ENCODE measurements at places on chromosomes 11 and 22.

DNA sequence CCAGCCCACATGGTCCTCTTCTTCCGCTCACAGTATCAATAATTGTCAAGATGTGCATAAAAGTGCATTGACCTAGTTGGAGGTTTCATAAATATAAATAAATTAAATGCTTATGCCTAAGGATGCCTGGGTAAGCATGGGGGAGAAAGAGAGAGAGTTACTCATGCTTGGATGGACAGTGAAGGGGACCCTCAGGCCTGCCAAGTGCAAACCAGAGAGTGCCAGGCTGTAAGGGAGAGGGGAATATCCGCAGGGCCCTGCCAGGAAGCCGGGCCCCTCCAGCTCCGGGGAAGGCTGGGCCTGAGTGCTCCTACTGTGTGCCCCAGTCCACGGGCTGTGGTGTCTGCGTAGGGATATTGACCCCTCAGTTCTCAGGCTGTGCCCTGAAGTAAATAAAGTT lies 214.6 kb downstream of the DSCAML1 start:
- no peak for DNase-seq

DNA sequence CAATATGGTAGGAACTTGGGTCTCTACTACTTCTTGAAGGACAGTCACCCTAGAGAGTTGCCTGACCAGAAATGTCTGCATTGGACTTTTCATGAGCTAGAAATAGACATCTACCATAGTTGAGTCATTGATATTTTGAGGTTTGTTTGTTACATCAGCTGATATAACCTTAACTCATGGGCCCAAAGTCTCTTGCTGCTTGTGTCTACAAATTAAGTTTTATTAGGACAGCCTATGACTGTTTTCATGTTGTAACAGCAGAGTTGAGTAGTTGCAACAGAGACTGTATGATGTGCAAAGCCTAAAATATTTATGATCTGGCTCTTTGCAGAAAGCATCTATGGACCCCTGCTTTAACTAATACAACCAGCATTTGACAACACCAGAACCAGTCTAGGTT lies 155.3 kb downstream of the MIAT start:
- DNase-seq = no peak

DNA sequence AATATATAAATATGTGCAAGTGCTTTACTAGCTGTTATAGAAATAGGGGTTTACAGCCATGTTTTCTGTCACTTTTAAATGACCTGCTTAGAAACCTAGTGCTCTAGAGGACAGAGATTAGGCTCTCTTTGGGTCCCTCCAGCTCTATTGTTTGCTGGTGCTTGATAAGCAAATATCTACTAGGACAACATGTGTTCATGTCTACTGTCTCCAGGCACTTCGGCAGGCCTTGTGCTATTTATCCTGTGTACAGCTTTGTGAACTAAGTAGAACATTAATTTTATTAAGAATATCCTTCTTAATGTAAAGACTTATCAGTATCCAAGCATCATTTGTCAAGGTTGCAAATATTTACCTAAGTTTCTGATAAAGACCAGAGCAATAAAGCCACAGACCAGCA lies 11.9 kb upstream of the RASSF10 start:
- DNase-seq = no peak

- DNase-seq = no peak
Measured at GRCh38 chr11:57614234-57614772, 16.8 kb downstream of the SERPING1 start.

- no peak for DNase-seq
Measured at GRCh38 chr11:11843642-11844041, 1.9 kb downstream of the USP47 start.

- peak; percentile 49 for DNase-seq
Measured at GRCh38 chr11:18775492-18776292, 15.9 kb downstream of the PTPN5 start.

DNA sequence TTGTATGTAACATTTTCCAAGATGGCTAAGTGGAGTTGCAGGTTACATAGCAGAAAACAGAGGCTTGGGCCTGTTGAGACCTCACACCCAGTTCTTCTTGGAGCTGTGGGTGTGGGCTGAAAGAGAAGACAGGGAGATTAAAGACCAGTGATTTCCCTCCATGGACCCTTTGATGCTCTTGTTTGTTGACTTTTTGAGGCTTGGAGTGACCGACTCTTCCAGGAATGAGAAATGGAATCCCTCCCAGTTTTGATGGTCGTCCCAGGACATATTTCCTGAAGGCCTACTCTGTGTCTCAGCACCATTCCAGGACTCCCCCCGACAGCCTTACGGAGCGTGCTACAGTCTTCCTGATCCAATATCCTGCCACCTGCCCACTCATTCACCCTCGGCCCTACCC lies 96.9 kb downstream of the PTPRJ start:
- DNase-seq = no peak

GRCh38 chr11:29518389-29519174 lies 498.2 kb downstream of the KCNA4 start:
- no peak for DNase-seq

GRCh38 chr11:82790723-82791484 lies 57.2 kb upstream of the FAM181B start:
- DNase-seq = no peak

GRCh38 chr22:21755851-21756284 lies 20.3 kb upstream of the YPEL1 start:
- no peak for DNase-seq

- peak; percentile 76 for DNase-seq
Measured at GRCh38 chr11:59053387-59053786, 32.7 kb upstream of the GLYATL1B start.

- no peak for DNase-seq
Measured at GRCh38 chr22:32901925-32902324, 100.4 kb downstream of the TIMP3 start.

- DNase-seq = no peak
Measured at GRCh38 chr11:78651136-78651775, 76.6 kb upstream of the NARS2 start.

DNA sequence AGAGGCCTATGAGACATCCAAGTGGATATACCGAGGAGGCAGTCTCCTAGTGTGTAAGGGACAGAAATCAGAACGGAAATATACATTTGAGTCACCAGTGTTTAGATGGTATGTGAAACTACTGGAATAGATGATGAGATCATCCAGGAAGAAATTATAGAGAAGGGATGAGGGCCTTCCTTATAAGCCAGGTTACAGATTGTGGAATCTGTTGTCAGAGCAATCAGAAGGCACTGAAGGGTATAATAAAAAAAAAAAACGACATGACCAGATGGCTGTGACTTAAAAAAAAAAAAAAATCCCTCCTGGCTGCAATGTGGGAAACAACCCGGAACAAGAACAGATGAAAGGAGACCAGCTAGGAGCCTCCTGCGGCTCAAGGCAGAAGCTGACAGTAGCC lies 2.7 kb downstream of the MAJIN start:
- DNase-seq = no peak

- DNase-seq = no peak
Measured at GRCh38 chr22:50061141-50061823, 3.2 kb upstream of the TTLL8 start.

GRCh38 chr11:66861038-66861773 lies 4.3 kb downstream of the LRFN4 start:
- no peak for DNase-seq

GRCh38 chr22:25363474-25363873 lies 144.0 kb downstream of the CRYBB2 start:
- DNase-seq = no peak

DNA sequence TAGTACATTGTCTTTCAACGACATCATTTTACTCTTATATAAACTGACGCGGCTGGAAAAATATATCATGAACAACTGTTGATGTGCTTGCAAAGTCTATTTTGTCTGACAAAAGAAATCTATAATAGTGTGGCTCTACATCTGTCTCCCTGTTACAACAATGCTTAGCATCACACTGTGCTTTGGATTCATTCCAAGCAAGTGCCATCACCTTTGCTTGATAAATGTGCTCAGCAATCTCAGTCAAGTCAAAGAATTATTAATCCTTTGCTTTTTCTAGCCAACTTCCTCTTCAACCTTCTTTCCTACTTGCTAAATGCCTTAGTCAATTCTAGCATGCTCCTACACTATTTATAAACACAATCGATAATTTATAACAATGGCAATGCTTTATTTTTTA lies 140.5 kb downstream of the FCHSD2 start:
- DNase-seq = no peak

DNA sequence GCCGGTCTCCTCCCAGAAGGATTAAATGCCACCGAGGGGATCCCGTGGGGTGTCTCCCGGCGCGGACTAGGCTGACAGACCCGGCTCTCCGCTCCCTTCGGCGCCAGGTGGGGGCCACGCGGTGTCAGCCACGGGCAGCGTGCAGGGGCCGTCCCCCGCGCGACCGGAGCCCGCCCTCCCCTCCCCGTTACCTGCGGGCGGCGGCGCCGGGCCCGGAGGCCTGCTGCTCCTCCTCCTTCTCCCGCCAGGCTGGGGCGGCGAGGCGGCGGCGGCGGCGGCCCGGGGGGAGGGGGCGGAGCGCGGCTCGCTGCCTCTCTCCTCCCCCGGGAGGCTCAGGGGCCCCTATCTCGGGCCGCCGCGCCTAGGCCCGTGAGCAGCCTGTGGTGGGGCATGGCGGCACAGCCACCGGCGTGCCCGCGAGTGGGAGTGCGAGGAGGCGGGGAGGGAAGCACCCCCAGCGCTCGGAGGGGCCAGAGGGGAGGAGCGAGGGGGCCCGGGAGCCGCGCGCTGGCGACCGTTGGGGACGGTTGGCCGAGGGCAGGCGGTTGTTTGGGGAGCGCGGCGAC lies 450 bp downstream of the ZBTB44 start:
- DNase-seq = no peak

DNA sequence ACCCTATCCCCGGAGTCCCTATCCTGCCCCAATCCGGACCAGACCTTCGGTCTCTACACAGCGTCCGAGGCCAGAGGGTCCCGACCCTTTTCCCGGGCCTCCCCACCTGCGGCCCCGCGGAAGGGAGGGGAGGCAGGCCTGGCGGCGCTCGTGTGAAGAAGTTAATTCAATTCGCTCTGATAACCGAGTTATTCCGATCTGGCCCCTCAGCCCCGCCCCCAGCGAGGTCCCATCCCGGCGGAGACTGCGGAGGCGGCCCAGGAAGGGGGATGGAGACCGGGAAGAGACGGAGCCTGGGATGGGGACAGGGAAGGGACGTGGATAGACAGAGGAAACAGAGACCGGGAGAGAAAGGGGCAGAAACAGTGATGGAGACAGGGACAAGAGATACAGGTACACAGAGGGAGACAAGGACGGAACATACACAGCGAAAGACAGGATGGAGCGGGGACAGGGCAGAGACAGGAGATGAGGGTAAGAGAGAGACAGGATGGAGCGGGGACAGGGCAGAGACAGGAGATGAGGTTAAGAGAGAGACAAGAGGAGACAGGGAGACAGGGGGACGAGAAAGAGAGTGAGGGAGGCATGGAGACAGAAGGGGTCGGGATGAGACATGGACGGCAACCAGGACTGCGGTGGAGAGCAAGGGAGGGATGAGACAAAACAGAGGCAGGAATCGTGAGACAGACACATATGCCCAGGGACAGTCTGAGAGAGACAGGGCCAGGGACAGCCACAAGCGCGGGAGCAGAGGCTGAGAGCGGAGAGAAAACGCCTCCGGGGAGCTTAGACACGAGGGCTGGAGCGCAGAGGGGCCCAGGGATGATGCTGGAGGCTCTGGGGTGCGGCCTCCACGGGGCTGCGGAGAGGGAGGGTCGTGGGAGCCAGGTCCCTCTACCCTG lies 636 bp upstream of the PHOX2A start:
- no peak for DNase-seq

- DNase-seq = no peak
Measured at GRCh38 chr22:21861851-21862250, 5.6 kb downstream of the MAPK1 start.

DNA sequence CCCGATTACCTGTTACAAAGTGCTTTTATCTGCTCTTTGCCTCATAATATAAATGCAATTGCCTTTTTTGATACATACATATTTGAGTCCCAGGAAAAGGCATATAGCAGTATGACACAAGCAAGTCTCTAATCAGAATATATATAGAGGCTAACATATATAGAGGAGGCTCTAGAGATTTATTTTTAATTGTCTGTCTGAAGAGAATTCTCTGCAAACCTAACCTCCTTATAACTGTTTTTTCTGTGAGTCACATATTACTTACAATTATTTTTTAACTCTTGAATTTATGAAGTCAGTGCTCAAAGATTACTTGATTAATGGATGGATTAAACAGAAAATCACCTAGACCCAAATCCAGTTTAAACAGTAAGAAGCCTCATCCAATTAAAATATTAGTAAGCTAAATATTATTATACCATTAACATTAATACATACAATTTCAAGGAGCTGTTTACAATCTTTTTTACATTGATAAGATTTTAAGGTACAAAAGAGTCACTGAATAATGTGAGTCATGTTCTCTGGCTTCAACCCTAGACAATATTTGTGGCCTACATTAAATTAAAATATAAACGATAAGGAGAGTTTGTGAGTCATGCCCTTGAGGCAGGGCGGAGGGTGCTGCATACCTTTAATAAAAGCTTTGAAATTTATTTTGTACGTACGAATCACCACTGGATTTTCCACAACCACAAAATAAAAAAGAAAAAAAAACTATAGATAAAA lies 19.2 kb upstream of the MMP13 start:
- DNase-seq = no peak

DNA sequence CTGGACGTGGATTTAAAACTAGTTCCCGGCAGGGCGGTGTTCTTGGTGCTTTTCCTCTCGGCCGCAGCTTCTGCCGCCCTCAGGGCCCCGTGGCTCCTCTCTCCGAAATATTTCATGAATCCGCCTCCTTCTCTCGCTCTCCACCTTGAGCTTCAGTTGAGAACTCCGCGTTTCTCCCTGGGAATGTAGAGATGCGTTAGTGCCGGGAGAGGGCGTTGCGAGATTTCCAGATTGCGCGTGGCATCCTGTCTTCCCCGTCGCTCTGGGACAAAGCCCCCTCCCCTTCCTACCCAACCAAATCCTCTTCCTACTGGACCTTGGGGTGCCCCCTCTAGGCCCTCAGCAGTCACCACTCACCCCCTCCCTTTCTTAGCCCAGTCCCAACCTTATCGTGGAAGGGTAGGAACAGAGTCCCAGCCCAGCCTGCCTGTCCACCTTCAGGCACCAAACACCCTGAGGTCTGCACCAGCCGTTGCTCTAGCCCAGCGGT lies 15.5 kb upstream of the RAC2 start:
- DNase-seq = no peak

GRCh38 chr11:115199481-115200069 lies 304.6 kb downstream of the CADM1 start:
- DNase-seq = no peak

DNA sequence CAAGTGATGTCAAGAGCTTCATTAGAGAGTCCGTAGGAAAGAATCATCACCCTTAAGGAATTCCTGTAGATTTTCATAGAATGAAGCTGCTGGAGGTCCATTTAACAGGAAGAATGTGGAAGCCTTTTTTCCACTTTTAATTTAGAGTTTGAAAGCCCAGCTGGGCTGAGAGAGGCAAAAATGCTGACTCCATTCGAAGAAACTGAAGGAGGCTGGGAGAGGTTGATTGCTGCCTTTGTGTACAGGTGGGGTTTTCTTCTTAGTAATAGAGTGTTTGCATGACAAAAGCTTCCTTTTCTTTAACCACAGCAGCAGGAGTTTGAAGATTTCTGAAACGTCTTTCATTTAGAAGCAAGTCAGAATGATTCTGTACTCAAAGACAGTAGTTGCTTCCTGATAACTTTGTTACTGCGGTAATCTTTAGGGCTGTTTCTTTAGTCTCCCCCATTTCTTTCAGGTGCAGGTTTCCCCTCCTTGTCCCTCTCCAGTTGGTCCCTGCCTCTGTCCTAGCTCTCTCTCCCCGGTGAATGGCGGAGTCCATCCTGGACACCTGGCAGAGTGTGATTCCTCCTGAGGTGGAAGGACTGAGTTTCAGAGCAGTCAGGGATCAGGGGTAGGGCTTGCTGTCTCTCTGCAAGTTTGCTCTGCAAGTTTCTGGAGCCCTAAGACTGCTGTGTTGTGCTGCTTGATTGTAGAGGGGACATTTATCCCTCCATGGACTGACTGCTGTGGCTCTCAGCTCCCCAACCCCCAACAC lies 166.2 kb downstream of the LDLRAD3 start:
- DNase-seq = no peak

All from DND-41 (cell line).